ENCODE measurements at places on chromosomes 5 and 9.

GRCh38 chr5:127969002-127969401 lies 114.6 kb upstream of the SLC12A2 start:
- DNase-seq: no peak

DNA sequence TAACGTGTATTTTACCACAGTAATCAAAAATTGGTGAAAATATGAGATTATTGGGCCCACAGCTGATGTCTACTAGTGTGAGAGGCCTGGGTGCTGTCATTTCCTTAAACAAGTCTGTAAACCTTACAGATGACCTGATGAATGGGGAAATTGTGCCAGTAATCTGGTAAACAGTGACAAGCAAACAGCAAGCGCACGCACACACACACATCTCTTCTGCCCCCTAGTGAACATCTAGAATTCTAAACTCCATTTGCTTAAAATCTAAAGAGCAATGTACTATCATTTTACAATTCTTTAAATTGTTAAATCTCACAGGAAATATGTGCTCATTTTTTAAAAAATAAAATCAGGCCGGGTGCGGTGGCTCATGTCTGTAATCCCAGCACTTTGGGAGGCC lies 7.5 kb upstream of the RAPGEF1 start:
- DNase-seq: no peak

GRCh38 chr5:114448481-114448880 lies 86.6 kb downstream of the KCNN2 start:
- no peak for DNase-seq

DNA sequence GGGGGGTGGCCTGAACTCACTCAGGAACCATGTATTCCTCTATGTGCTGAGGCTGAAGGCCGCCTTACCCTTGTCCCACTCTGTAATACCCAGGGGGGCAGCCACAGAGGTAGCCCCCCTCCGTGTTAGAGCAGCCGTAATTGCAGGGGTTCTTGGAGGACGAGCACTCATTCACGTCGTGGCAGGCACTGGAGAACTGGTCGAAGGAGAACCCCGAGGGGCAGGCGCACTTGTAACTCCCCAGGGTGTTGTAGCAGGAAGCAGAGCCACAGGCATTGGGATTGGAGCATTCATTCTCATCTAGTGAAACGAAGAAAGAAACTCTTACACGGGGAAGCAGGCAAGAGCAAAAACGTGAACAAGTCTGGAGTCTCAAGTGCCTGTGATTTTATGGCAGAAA lies 179.8 kb downstream of the SLC12A2 start:
- no peak for DNase-seq

DNA sequence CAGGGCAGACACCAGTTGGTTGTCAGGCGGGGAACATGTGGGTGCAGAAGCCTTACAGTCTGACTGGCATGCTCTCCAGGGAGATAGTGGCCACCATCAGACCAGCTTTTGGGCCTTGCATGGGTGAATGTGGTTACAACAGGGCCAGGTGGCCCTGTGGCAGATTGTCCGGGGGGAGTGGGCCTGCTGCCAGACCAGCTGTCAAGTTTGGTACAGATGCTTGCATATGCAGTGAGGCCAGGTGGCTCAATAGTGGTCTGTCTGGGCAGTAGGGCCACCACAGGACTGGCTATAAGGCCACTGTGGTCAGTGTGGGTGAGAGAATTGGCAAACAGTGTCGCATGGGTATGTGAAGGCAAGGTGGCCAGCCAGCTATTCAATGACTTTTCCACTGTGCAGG lies 148.7 kb downstream of the FAM174A start:
- DNase-seq: no peak

- no peak for DNase-seq
Measured at GRCh38 chr5:134445856-134446818, 34.5 kb upstream of the CDKN2AIPNL start.

DNA sequence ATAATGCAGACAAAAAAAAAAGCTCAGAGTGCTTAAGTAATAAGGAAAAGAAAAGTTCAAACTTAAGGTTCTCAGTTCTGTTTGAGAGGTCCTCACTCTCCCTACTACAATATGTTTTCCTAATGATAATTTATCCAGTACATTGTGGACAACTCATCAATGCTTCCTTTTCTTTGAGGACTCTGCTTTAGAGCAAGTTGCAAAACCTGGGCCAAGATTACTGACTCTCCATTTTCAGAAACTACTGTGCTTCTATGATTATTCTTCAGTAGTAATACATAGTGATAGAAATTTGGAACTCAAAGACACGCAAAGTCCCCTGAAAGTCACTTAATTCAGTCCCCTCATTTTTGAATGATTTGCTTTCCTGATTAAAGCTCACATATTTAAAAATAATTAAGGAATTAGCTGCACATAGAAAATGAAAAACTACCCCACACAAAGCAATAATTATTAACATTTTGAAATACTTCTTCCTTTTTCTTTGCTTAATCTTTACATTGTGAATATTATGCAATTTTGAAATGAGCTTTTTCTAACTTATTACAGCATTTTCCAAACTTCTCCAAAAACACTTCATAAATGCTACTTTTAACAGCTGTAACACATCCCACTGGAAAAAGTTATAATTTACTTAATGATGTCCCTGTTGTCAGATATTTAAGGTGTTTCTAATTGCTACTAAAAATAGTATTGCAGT lies 11.2 kb downstream of the CDKN2A start:
- no peak for DNase-seq

DNA sequence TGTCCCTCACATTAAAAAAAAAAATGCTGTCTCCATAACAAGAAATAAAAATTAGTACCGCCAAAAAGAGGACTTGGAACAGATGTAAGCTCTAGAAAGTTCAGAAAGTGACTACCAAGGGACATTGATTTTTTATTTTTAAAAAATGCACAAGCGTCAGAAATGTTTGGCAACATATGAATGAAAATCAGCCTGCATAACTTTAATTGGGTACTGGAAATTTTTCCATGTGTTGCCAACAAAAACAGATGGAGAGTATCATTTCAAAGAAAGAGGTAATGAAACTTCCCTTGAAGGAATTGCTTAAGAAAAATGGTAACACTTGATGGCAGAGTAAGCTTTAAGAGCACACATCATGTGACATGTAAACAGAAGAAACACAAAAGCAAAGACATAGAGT lies 47.2 kb downstream of the OR2K2 start:
- no peak for DNase-seq

DNA sequence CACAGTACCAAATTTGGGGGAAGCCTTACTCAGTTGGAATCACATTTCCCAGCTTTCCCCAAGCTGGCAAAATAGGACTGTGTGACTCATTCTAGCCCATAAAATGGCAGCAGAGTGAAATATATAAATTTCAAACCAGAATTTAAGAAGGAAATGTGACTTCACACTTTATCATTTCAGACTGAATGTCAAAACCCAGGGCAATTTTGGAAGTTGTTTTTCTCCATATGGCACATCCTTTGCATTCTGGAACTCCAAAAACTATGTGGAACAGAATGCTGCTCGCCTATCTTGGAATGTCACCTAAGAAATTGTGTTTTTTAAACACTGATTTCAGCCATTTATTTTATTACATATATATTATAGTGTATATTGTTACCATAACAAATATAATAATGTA lies 424.7 kb upstream of the ST8SIA4 start:
- DNase-seq: no peak

DNA sequence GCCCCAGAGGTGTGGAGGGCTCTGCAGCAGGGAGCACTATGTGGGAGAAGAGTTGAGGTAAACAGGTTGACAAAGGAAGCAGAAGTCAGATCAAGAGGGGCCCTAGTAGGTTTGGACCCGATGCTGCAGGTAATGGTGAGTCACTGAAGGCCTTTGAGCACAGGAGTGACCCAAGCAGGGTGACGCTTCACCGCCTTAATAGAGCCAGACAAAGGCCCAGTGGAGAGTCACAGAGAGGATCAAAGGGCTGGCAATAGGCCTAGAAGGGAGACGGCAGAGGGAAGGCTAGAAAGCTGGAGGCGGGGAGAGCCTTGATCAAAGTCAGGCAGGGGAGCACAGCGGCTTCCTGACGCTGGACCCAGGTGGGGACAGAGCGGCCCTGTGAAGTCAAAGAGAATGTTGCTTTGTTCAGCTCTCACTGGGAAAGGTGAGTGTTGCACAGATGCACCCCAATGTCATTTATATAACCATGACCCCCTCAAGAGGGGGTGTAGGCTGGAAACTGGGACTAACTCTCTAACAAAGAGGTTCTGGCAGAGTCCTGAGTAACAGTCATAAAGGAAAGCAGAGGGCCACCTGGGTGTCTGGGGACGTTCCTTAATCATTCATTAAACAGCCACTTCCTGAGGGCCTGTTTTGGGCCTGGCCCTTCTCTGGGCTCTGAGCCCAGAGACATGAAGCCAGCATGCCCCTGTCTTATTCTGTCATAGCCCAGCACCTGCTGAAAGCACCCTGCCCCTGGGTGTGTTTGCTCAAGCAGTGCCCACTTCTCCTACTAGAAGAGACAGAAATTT lies 9.8 kb upstream of the CPLX2 start:
- no peak for DNase-seq

GRCh38 chr5:167573370-167574127 lies 717.9 kb upstream of the WWC1 start:
- DNase-seq: peak; percentile 47

DNA sequence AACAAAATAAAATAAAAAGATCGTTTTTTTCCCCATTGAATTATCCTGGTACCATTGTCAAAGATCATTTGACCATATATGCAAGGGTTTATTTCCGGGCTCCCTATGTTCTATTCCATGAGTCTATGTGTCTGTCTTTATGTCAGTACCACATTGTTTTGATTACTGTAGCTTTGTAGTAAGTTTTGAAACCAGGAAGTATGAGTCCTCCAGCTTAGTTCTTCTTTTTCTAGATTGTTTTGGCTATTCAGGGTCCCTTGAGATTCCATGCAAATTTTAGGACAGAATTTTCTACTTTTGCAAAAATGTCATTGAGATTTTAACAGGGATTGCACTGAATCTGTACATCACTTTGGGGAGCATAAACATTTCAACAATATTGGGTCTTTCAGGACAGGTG lies 18.7 kb upstream of the EEIG1 start:
- DNase-seq: no peak

GRCh38 chr5:127820910-127821553 lies 117.8 kb downstream of the CCDC192 start:
- no peak for DNase-seq

GRCh38 chr5:167918184-167918812 lies 373.1 kb upstream of the WWC1 start:
- DNase-seq: peak; percentile 26

DNA sequence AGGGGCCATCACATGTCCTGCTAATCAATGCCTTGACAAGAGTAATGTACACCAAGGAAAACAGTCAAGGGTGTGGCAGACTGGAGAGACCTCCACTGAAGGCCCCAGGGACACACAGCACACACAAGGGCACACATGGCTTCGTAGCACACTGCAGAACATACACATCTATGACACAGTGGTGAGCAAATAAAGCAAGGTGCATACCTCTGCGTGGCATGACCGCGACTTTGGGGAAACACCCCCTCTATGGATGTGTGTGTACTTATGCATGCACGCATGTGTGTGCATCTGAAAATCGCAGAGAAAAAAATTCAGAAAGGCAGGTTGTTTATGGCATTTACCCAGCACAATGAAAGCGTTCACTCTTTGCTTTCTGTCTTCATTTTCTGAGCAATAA lies 20.5 kb downstream of the SEMA4D start:
- DNase-seq: no peak

DNA sequence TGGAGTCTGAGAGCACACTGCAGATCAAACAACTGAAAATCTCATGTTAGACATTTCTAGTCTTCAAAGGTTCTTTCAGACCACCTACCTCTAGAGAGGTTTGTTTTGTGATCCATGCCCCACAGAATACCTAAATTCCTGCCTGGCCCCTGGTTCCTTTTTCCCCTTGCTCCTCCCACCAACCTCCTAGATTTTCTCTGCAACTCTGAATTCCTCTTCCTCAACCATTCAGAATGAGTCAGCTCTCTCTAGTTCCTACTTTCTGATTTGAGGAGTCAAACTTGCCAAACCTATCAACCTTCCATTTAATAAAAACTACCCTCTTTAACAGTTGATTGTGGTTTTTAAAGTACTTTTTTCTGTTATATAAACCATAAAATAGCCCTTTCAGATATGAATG lies 83.2 kb upstream of the ZNF462 start:
- DNase-seq: no peak

- DNase-seq: no peak
Measured at GRCh38 chr9:37004424-37004935, 29.6 kb downstream of the PAX5 start.

GRCh38 chr5:78961743-78962142 lies 23.4 kb downstream of the ARSB start:
- no peak for DNase-seq

DNA sequence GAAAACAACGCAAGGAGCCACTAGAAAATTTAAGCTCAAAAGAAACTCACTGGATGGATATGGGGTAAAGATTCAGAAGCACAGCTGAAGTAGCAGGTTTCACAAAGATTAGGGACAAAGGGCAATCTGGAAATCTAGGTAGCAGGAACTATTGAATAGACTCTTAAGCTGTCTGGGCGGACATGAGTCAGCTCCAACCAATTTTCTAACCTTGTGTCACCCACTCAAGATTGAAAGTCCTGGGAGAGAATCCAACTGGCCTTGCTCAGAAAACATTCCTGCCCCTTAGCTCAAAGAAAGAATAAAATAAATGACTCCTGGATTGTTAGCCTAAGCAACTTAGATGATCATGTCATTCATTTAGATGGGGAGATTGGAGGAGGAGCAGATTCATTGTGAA lies 69.2 kb downstream of the STK32A start:
- no peak for DNase-seq

DNA sequence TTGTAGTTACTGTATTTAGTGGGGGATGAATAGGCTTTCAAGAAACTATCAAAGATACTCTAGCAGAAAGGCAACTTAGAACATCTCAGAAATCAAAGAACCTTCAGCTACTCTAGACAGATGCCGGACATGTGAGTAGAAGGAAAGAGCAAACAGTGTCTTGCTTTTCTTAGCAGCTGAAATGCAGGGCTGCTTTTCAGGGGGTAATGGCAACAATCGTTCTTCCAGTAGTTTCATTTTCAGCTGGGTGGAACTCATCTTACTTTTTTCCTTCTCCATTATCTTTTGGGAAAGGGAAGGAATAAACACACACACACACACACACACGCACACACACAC lies 281.6 kb downstream of the CRB2 start:
- DNase-seq: peak; percentile 13

DNA sequence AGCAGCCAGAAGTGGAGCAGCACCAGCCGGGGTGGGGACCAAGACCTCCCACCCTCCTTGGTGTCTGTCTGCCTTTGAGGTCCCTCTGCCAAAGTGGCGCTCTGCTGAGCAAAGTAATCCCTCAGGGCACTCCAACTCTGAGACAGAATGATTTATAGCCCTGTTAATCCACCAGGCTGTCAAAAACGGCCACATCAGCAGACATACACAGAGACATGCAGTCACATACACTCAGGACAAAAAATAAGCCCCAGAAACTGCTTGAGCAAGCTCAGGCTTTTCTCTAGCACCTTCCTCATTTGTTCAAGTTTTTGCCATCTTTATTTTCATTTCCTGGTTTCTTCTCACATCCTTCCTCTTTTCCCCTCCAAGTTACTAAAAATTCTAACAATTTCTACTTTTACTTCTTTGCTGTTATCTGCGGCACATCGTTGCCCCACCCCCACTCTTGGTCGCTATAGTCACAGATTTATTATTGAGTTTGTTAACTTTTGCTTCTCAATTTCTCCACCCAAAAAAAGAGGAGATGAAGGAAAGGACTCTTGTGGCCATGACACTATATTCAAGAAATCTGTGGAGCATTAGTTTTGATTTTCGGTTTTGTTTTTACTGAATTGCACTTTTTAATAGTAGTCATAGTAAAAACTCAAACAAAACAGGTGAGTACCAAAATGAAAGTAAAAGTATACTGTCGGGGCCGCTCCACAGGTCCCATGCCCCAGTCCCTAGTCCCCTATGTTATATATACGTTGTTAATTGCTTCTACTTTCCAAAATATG lies 17.4 kb upstream of the ADRB2 start:
- DNase-seq: no peak

Data from NCI-H2227 treated with DMSO at 0.1 percent for 48 hours (cell line).